ENCODE measurements at places on chromosomes 13 and 19.
A peak's percentile ranks its signal among the peaks of the same experiment; 100 is the strongest.

- peak; percentile 73 for DNase-seq
Measured at GRCh38 chr13:27170516-27171243, 931 bp downstream of the USP12 start.

- no peak for DNase-seq
Measured at GRCh38 chr19:53455828-53456227, 11.7 kb upstream of the ZNF813 start.

GRCh38 chr13:108269601-108270328 lies at the start of gene TNFSF13B:
Gene TNFSF13B, plus strand, starts transcription at chr13:108269718. Its CDS starts 178 bp downstream, at chr13:108269896.
- no peak for DNase-seq

- no peak for DNase-seq
Measured at GRCh38 chr13:42614436-42615035, 40.6 kb downstream of the TNFSF11 start.

GRCh38 chr19:2887391-2887914 lies 13.3 kb upstream of the ZNF57 start:
- no peak for DNase-seq

DNA sequence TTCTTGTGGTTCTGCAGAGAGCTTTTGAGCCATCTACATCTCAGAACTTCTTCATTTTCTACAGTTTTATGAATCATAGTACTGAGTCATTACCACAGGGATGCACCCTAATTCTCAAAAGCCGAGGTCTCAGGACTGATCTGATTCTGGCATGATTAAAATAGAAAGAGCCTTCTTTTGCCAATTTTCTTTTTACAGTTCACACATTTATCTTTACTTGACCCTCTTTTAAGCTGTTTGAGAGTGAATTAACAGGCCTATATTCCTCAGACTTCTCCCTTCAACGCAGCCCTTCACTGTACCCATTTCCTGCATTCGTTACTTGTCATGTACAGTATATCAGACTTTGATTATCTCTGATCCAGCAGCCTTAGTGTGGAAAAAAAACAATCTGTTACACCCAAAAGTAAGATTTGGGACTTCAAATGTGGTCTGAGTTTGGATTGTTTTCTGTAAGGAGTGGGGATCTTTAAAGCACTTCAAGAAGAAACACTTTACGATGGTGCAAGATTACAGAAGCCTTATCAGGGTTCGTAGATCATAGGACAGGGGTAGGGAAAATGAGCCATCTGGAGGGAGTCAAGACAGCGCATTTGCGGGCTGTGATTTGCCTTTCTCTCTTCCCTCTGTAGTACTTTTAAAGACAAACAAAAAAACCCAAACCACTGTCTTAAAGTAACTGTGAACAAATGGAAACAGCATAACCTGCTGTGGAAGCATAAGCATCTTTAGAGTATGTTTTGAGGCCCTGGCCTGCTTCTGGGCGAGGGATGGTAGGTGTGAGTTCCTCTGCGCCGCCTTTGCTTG lies 15.3 kb upstream of the GPR183 start:
- no peak for DNase-seq

- DNase-seq = peak; percentile 76
Measured at GRCh38 chr19:45632468-45633196, 6.6 kb downstream of the EML2 start.

DNA sequence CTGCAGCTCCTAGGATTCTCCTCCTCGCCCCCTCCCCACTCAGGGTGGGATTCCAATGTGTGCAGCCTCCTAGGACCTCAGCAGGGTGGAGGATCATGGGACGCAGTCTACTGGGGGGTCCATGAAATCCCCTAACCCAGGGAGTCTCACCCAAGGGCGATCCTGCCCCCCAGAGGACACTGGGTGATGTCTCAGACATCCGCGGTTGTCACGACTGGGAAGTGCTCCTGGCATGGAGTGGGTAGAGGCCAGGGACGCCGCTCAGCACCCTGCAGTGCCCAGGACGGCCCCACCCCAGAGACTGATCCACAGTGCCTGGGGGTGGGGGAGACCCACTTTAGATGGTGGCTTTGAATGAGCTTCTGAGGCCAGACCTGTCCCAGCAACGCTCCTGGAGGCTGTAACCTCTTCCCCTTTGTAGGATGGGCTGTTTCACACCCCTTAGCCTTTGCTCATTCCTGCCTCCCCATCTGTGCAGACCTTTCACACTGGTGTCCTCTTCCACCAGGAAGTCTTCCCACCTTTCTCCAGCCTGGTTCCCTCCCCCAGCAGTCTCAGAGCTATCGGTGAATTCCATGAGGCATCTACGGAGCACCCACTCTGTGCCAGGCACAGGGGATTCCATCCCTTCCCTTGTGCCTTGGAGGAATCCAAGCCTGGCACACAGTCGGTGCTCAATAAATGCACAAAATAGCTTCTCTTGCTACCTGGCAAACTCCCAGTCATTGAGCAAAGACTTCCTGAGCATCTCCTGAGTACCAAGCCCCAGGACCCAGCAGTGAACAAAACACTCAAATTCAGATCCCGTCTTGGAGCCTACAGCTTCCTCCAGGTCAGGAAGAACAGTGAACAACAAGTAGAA lies 10.5 kb downstream of the SMIM24 start:
- no peak for DNase-seq

- DNase-seq = no peak
Measured at GRCh38 chr13:22214184-22214583, 543.3 kb downstream of the FGF9 start.

Data from sciatic nerve (tissue), 2 donors.